ENCODE measurements at places on chromosomes 16 and 17.
A peak's percentile ranks its signal among the peaks of the same experiment; 100 is the strongest.

- DNase-seq, result no peak
These were observed 20.1 kb downstream of the CHMP1A start for GRCh38 chr16:89637379-89637778.

GRCh38 chr17:2981325-2981724 is 82.1 kb downstream of the OR1D5 start:
- DNase-seq, result no peak

GRCh38 chr16:30395992-30396585 is 869 bp downstream of the ZNF48 start:
- DNase-seq, result no peak

GRCh38 chr16:68792465-68793324 is 50.6 kb upstream of the TANGO6 start:
- no peak for DNase-seq

DNA sequence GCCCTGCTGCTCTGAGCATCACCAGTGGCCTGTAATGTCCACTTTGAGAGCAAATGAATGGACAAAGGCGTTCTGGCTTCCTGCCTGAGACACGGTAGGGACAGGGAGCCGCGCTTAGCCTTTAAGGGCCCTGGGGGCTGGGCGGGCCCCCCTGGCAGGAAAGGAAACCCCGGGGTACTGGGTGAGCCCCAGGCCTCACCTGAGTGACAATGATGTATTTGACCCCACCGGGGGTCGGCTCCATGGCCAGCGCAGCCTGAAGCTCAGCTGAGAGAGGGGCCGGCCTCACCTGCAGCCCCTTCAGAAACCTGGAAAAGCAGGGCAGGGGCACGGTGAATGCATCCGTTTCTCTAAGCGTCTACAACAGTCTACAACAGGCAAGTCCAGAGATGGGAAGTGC is 2.2 kb upstream of the CYBA start:
- no peak for DNase-seq

DNA sequence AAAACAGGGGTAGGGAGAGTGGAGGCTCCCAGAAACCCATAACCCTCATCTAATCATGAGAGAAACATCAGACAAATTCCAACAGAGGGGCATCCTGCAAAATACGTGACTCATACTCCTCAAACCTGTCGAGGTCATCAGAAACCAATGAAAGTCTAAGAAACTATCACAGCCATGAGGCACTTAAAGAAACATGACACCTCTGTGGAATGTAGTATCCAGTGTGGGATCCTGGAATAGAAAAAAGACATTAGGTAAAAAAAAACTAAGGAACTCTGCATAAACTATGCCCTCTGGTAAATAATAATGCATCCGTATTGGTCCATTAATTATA is 16.4 kb downstream of the CDH5 start:
- no peak for DNase-seq

DNA sequence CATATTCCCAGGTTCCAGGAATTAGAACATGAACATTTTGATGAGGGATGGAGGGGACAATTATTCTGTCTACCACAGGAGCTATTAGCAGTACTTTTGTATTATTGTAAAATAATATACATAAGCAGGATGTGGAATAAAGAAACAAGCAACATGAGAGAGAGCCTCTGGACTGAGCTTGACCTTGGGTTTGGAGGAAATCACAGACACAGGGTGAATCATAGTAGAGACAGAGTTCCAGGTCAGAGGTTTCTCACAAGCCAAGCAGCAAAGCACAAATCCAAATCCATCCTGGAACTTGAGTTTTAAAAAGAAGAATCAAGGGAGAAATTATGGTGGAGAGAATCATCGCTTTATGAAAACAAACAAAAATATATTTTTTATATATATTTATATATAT is 5.1 kb downstream of the KRT31 start:
- no peak for DNase-seq

GRCh38 chr17:57270801-57271245 is 14.5 kb downstream of the MSI2 start:
- DNase-seq, result no peak

DNA sequence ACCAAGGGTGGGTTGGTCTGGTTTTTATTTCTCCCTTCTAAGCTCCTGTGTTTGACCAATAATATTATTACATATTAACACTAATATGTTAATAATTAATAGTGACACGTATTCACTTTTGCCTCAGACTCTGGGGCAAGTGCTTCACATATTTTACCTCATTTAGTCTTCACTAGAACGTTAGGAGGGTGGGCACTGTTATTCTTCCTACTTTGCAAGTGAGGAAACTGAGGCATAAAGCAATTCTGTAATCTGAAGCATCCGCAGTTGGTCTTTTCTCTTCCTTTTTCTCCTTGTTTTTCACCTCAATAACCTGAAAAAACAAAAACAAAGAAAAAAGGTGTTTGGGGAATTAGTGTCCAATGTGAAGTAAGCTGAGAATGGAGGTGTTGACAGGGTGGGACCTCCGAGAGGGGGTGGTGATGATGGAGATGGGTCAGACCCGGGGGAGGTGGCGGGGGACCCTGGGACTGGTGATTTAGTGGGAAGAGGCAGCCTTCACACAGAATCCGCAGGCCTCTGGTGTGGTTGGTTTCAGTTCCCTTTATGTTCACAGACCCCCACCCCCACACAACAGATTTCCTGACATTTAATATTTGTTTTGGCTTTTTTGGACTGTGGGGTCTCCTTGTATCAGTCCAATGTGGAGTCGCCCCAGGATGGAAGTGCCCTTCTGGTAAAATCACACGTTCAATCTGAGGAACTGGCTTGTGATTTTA is 3.7 kb downstream of the CDH1 start:
- no peak for DNase-seq

GRCh38 chr17:58224315-58224714 is 5.3 kb upstream of the MKS1 start:
- no peak for DNase-seq

DNA sequence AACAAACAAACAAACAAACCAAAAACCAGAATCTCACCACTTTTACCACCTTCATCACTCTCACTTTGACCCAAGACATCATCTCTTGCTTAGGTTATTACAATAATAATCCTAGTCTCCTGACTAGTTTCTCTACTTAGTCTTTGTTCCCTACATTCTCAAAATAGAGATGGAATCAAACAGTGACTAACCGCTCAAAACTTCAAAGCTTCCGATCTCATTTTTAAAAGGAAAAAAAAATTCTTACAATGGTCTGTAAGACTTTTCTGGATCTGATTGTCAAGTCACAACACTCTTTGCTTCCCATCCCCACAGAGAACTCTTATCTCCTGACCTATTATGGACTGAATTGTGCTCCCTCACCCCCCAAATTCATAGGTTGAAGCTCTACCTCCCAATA is 60.9 kb downstream of the SPAG9 start:
- no peak for DNase-seq

- DNase-seq, result no peak
These were observed 89.1 kb downstream of the CDK5R1 start for GRCh38 chr17:32575852-32576251.

DNA sequence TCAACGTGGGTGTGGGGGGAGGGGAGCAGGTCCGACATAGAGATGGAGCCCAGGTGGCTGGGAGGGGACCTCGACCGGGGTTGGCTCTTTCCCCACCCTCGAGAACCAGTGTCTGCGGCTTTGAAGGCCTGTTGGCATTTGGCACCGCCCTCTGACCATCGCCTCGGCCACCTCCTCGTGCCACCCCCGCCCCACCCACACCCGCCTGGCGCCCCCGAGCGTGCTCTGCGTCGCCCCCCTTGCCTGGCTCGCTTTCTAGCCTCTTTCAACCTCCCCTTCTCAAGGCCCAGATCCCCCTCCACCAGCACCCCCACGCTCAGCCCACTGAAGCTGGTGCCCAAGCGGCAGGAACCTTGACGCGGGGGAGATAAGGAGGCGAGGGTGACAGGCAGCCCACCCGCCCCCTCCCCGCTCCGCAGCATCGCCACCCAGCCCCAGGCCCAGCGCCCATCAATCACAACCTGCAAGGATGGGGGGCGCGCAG is 619 bp downstream of the CACNB1 start:
- DNase-seq, result no peak

DNA sequence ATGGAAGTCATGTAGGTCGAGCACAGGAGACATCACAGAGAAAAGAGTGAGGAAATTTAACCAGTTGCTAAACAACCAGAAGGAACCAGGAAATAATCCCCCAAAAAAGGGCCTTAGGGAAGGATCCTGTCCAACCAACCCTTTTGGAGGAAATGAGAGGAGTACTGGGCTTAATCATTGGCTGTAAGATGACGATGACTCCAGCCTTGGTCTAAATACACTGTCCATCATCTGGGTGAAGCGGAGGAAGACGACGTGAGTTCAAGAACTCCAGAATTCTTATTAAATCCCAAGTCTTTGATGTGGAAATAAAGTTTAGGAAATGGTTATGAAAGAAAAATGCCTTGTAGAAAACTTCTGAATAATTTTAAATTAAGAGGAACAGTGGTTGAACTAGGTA is 11.5 kb upstream of the ALOX15 start:
- DNase-seq, result no peak

GRCh38 chr17:22569459-22570143 is 877.3 kb downstream of the KCNJ18 start:
- no peak for DNase-seq

DNA sequence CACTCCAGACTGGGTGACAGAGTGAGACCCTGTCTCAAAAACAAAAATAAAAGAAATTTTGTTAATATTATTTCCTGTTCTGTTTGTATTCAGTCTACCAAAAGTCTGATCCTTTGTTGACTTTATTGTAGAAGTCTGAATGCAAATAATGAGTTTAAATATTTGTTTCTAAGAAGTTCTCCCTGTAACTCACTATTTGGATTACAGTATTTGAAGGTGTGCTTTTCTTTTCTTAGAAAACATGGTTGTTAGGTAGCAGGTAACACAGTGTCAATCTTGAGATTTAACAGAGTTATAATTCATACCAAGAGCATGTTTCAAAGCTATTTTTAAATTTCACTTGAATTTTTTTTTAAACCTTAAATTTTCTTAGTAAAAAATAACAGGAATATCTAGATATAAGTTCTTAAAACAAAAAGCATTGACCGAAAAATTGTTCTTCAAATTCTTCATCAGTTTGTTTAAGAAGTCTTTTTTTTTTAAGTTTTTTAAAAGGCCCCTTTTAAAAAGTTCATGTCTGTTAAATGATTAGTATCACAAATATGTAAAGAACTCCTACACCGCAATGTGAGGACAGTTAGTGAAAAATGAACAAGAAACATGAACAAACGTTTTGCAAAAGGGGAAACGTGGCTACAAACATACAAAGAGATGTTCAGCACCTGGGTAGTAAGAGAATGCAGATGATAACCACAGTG is 35.0 kb downstream of the GAN start:
- DNase-seq, result no peak

DNA sequence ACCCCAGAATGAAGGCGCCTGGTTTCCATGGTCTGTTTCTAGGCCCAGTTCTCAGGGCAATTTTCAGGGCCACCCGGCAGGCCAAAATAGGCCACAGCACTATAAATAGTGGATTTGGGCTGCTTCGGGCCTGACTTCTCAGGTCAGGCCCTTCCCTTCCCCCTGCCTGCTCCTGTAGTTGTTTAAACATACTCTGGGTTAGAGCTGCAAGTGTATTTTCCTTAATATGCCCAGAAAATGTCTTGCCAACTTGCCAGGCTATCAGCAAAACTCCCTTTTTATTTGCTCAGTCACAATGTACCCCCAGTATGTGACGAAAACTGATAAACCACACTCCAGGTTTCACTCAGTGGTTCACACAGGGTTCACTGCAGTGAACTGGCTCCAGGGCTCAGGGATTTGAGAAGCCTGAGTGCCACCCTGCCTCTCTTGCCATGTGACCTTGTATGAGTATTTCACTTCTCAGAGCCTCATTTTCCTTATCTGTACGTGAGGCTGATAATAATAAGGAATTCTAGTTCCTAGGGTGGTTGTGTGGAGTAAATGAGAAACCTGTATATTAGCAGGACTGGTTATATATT is 76.5 kb downstream of the GPRC5B start:
- DNase-seq, result no peak

DNA sequence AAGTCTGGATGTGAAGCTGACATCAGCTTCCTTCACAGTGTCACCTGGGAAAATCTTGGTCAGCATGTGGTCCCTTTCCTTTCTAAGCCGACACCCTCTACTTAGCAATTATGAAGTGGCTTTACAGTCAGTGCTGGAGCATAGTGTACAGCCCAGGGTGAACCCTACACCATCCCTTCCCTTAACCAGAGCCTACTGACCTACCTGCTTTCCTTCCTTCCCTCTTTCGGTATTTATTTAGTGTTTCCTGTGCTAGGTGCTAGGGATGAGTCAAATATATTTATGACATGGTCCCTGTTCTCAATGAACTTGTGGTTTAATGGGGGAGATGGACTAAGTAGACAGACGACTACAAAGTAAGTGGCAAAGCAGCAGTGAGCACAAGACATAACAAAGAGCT is 77.5 kb downstream of the CDK5R1 start:
- no peak for DNase-seq

- DNase-seq, result peak; percentile 98
These were observed at the start of gene DNAH9 for GRCh38 chr17:11598274-11599221. TSS of gene DNAH9 (plus strand) at chr17:11598470. CDS start at chr17:11598499, 29 bp downstream.

- no peak for DNase-seq
These were observed 42.8 kb downstream of the TNFRSF13B start for GRCh38 chr17:16929035-16929680.

DNA sequence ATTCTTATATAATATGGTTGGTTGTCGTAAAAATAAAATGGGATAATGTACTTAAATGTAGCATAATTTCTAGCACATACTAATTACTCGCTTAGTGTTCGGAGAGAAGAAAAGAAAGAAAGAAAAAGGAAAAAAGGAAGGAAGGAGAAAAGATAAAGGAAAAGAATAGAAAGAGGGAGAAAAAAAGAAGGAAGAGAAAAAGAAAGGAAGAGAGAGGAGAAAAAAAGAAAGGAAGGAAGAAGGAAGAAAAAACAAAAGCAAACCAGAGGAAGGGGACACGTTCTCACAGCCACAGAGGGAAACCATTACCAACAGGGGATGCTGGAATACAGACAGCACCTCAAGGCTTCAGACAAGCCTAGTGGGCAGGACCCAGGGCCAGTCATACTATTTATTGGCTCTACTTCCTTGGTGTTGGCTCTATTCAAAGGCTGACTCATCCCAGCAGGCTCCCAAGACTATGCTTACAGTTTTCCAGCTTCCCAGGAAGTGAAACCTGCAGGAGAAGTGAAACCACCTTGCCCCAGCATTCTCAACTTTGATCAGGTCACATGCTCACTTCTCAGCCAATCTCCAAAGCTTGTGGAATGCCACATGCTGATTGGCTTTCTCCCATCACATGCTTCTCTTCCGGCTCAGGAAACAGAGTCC is 273.5 kb upstream of the IRX5 start:
- no peak for DNase-seq

All from prostate gland (tissue), 2 donors.